ENCODE measurements at places on chromosomes 12 and 14. TPM values are rescaled to one million over a fixed set of nuclear protein-coding genes. Genes with fewer than 3 reads are reported as not detected.
A peak's percentile ranks its signal among the peaks of the same experiment; 100 is the strongest.

The MAX gene
- 79.5 TPM for total RNA-seq

The DAO gene
- not detected for total RNA-seq

The CBLN3 gene
- 5.0 TPM for total RNA-seq

DNA sequence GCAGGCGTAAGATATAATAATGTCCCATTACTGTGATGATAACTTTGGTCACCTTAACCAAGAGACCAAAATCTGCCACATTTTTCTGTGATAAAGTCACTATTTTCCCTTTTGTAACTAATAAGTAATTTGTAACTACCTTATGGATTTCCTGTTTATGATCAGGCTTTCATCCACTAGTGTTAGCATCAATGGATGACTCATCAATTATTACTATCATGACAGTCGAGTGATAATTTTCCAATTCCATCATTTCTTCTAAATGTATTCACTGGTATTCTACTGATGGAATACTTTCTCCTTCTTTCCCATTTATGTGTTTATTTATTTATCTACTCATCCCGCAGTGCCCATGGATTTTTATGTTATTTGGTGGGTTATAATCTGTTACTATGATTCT is 148.4 kb downstream of the UNC79 start:
- H3K27ac ChIP-seq = no peak overlapping the region
- no peak overlapping the region for H3K4me3 ChIP-seq
- H3K27me3 ChIP-seq = no peaks in the 10 kb centered on the region
- no peaks in the 10 kb centered on the region for H3K36me3 ChIP-seq
- H3K4me1 ChIP-seq = no peaks in the 10 kb centered on the region

DNA sequence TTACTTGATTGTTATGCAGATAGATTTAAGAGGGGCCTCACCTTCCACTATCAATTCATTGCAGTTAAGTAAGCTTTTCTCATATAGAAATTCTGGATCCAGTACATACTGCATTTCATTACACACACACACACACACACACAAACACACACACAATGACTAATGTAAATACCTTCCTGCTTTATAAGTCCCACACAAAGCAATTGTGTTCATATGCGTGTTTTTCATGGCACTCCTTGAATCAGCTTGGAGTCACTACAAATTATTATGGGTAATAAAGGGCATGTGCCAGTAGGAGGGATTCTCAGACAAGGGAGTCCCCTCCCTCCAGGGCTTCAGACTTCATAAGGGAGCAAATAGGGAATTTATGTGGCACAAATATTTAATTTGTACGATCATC is 4.5 kb downstream of the MIPOL1 start:
- peak; percentile 36 for DNase-seq
- H3K4me1 ChIP-seq = peaks cover 34% of the 10 kb centered on the region
- H3K27me3 ChIP-seq = no peaks in the 10 kb centered on the region
- peak overlapping the region; percentile 22 for H3K27ac ChIP-seq

The TMTC1 gene
- total RNA-seq = 5.1 TPM

DNA sequence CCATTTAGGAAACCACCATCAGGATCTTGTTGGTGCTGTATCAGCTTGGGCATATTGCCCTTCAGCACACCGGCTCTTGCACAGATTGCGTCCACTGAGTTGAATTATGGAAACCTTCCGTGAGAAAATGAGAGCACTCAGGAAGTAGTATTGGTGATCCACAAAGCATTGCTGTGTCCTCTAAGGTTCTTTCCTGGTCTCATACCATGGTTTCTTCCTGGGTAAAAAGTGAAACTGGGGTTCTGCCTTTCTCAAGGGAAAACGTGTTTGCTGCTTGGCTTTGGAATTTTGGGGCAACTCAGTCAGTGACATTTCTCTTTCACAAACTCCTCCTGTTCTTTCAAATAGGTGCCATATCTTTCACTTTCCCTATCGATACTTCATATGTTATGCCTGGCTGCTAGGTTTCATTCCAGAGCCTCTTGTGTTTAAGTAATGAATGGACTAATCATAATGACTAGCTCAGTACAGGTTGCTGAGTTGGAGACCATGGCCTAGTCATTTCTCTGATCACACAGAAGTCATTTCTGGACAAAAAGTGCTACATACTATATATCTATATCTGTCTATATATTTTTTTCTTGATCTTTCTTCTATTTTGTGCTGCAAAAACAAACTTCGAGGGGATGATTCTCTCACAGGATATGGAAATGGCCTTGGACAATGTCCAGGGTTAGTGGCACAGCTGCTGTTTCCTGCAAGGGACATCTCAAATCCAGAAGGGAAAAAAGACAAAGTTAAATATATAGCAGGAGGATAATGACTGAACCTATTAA is 423.4 kb downstream of the ZFP36L1 start:
- no peaks in the 10 kb centered on the region for H3K36me3 ChIP-seq
- H3K27me3 ChIP-seq = no peaks in the 10 kb centered on the region
- peaks cover 15% of the 10 kb centered on the region for H3K4me1 ChIP-seq
- no peak for DNase-seq

GRCh38 chr14:56501909-56502530 is 77.6 kb upstream of the TMEM260 start:
- H3K27ac ChIP-seq = no peak overlapping the region
- no peak for DNase-seq
- H3K27me3 ChIP-seq = peaks cover 25% of the 10 kb centered on the region

The DCN gene
- total RNA-seq = not detected

- no peak overlapping the region for H3K4me3 ChIP-seq
- no peak overlapping the region for H3K27ac ChIP-seq
- DNase-seq = no peak
- no peaks in the 10 kb centered on the region for H3K36me3 ChIP-seq
Measured at GRCh38 chr14:55115460-55115859, 13.6 kb upstream of the LGALS3 start.

DNA sequence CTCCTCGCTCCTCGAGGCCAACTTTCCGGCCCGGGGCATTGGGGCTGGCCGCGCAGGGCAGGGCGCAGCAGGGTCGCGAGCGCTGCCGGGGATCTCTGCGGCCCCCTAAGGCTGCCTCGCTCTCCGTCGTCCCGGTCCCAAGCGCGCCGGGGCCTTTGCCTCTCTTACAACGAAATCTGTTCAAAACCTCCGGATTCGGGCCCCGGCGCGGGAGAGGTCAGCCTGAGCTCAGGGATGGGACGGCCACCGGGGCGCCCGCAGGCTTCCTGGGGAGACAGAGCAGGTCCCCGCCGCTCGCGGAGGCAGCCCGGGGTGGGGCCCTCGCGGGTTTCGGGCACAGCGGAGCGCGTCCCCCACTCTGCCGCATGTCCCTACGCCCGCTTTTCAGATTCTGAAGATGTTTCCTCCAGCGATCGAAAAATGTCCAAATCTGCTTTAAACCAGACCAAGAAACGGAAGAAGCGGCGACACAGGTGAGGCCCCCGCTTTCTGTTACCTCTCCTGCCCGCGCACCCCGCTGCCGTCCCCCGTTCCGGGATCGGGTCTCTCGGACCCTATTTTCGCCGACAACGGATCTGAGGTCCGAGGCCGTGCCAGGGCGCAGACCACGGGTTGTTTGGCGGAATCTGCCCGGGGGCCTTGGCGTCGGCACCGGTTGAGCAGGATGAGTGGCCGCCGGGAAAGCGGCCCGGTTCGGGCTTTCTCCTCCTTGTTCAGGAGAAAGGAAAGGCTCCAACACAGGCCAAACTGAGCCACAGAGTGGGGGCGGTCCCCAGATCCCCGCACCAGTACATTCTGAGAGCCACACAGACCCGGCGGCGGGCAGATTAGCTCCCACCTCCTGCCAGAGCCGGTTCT is 1.8 kb downstream of the VSX2 start:
- peak; percentile 14 for DNase-seq
- H3K27ac ChIP-seq = no peak overlapping the region
- no peak overlapping the region for H3K4me3 ChIP-seq

The LRTM2 gene
- not detected for total RNA-seq

DNA sequence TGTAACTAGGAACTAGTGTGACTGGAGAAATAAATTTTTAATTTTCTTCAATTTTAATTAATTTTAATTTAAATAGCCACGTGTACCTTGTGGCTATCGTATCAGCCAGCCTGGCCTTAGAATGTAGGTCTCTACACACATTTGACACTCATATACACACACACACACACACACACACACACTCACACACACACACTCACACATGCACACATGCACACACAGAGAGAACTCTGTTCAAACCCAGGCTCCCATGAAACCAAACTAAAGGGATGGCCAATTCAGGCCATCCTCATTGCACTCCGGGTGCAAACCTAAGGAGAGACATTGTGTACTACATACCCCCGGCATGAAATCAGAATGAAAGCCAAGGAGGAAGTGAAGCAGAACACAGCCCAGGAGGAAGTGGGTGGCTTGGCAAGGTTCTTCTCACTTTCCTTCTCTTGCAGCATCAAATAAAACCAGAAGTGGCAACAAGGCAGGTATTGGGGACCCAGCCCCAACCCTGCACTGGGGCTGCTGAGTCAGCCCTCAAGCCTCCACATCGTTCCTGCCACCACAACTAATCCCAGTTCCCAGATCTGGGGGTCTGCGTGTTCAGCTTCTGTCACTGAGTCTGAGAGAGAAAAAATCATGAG is 26.2 kb upstream of the CHPT1 start:
- no peak overlapping the region for H3K27ac ChIP-seq
- no peaks in the 10 kb centered on the region for H3K36me3 ChIP-seq
- no peak overlapping the region for H3K4me3 ChIP-seq

The P3H3 gene
- 92.6 TPM for total RNA-seq
